Stimulated activated CD8-positive, alpha-beta memory T cell treated with anti-CD3 and anti-CD28 coated beads, Interleukin-15, amount 100 ng/mL, for 24 hours (primary cell): ENCODE measurements at places on chromosomes 2 and 18.

DNA sequence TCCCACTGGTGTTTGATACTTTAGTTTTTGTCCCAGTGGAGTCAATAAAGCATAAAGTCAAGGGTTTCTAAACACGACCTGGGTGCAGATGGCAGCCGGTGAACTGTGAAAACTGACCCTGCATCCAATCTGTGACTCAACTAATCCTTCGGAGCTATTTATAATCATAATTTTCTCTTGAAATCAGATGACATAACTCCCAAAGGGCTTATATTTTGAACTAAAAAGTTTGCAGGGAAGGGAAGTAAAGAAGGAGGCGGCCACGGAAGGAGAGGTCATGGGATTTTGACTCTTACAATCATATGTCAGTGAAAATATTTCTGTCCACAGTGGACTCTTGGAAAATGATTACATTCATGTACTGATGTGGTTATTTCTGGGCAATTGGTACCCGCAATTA is 178.5 kb downstream of the PDE1A start:
- DNase-seq: no peak

DNA sequence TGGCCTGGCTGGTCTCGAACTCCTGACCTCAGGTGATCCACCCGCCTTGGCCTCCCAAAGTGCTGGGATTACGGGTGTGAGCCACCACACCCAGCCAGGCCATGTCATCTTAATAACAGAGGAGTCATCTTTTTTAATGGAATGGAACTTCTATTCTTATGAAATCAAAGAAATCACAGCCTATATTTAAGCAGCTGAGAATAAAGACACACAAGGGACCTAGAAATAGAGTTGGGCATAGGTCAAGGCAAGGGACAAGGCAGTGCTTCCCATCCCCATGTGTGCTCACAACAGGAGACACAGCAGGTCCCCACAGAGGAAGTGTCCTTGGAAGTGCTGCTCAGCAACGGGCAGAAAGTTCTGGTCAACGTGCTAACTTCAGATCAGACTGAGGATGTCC is 3.2 kb downstream of the SNX17 start:
- DNase-seq: no peak

DNA sequence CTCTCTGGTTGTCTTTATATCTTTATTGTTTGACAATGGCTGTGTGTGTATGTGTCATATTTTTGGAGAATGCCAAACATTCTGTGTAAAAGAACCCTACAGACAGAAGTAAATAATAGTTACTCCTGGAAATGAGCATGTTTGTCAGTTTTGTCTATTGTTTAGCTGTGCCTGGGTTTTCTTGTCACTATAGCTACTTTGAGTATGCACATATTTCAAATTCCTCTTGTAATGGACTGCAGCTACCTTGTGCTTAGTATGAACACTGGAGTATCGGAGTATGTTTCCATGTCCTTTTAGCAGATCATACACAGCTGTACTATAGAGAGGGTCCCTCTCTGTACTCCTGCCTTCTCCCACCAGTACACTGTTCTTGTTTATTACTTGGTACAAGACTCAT is 58.0 kb upstream of the DOCK10 start:
- no peak for DNase-seq

- DNase-seq: no peak
Observed at GRCh38 chr18:44771956-44772917, 91.5 kb downstream of the SETBP1 start.

GRCh38 chr2:36589230-36589630 is 8.7 kb downstream of the FEZ2 start:
- DNase-seq: no peak

DNA sequence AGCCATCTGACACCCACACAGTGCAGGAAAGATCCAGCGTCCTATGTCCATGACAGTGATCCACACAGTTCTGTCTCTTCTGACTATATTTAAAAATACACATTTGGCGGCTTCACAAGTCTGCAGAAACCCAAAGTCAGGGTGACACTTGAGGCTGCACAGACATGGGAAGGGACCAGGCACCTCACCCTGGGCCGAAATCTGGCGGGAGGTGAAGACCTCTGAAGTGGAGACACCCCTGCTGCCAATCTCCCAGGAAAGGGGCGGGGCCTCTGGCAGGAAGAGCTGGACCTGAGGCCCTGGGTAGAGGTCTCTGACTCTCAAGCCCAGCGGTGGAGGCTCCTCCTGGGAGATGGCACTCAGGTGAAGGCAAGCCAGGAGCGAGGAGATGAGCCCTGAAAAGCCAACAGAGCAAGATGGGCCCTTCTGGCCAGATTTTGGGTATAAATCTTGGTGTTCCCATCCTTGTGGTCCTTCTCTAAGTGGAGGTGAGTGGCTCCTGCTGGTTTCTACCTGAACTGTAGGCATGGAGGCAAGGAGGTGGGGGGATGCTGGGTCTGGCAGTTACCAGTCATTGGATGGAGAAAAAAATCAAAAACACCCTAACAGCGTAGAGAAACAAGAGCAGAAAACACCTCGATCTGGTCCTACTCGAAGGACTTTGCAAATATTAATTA is 248.4 kb downstream of the HDAC4 start:
- DNase-seq: no peak

GRCh38 chr18:44536046-44536445 is 144.6 kb upstream of the SETBP1 start:
- no peak for DNase-seq

- DNase-seq: no peak
Observed at GRCh38 chr2:144328938-144329337, 191.0 kb downstream of the ZEB2 start.

- DNase-seq: no peak
Observed at GRCh38 chr2:199535445-199536177, 77.9 kb upstream of the SATB2 start.

DNA sequence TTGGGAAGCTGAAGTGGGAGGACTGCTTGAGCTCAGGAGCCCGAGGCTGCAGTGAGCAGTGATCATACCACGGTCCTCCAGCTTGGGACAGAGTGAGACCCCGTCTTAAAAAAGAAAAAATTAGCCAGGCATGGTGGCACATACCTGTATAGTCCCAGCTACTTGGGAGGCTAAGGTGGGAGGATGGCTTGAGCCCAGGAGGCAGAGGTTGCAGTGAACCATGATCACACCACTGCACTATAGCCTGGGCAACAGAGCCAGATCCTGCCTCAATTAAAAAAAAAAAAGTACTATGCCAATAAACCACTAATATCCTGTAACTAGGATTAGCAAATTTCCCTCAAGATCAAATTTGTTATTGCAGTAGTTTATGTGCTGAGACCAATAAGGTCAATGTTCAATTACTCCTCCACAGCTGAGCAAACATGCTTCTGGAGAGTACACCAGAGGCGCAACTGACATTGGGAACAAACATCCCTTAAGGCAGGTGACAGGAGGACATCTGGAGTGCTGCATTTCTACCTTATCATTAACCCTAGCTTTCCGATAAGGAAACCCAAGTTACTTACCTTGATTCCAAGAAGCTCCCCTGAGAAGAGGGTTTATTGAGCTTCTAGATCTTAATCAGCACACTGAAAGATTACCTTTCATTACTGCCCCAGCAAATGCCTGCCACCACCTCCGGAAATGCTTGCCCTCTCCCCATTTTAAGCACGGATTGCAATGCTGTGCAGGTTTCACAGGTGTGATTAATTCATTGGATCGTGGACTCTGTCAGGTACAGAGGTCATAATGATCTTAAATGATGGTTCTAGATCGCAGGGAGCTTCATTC is 26.2 kb downstream of the MGAT4A start:
- no peak for DNase-seq

GRCh38 chr18:9508446-9509025 is 33.2 kb downstream of the RALBP1 start:
- no peak for DNase-seq
